Right kidney (tissue), 9 donors: ENCODE measurements at places on chromosomes 1 and 21.

GRCh38 chr1:227947676-227948492, at the start of gene WNT9A:
WNT9A (minus strand) TSS chr1:227947932; CDS start chr1:227947887, 45 bp downstream.
- no peak for DNase-seq

- DNase-seq, result no peak
Observed at GRCh38 chr1:194776657-194777056, 1590.2 kb upstream of the B3GALT2 start.

DNA sequence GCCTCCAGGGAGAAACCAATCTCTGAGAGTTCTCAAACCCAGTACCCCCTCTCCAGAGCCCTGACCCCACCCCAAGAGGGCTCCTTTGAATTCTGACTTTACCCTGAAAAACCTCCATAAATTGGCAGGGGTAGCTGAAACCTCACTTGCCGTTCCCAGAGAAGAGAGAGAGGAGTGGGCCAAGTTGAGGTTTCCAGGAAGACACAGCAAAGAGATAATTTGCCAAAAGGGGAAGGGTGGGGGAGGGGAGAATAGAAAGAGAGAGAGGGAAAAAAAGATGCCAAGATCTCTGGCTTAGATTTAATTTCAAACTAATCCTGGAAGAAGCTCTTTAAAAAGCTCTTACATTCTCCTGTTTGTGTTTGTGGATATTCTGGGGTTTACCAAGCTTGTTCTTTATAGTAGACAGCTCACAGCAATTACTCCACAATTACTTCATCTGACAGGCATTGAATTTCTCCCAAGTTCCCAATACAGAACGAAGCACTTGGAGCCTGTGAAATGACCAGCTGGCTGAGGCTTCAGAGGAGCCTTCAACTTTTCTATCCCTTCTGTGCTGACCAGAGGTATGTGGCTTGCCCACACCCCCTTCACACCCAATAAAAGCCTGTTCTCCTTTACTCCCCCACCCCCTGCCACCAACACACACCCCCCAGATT, 1.1 kb upstream of the GRHL3 start:
- DNase-seq, result no peak

DNA sequence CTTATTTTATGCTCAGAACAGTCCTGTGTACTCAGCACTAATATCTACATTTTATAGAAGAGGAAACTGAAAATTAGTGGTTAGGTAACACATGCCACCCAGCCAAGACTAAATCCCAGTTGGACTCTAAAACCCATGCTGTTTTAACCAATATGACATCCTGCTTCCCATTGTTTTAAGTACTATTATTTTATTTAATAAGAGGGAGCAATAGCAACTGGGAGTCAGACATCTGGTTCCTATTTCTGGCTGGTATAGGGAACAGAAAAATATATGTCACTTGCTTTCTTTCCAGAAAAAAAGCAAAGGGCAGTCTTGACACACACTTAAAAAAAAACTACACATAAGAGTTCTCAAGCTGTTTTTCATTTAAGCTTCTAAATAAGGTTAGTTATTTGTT, 11.9 kb downstream of the KLHL12 start:
- no peak for DNase-seq

DNA sequence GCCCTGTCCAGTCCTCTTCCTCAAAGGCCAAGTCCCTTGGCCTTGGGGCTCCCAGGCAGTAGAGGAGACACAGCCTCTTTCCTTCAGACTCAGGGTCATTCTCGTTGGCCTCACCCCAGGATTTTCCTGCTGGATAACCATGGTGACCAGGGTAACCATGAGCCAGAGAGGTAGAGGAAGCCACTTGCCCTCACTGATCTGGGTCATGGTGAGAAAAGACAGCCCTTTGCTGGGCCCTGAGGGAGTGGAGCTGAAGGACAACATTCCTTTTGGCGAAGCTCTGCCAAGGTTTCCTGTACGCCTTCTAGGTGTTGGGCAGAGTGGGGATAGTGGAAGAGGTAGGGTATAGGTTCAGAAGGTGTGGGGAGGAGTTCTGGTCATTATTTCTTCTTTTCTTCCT, 53.1 kb upstream of the WNT4 start:
- DNase-seq, result no peak

DNA sequence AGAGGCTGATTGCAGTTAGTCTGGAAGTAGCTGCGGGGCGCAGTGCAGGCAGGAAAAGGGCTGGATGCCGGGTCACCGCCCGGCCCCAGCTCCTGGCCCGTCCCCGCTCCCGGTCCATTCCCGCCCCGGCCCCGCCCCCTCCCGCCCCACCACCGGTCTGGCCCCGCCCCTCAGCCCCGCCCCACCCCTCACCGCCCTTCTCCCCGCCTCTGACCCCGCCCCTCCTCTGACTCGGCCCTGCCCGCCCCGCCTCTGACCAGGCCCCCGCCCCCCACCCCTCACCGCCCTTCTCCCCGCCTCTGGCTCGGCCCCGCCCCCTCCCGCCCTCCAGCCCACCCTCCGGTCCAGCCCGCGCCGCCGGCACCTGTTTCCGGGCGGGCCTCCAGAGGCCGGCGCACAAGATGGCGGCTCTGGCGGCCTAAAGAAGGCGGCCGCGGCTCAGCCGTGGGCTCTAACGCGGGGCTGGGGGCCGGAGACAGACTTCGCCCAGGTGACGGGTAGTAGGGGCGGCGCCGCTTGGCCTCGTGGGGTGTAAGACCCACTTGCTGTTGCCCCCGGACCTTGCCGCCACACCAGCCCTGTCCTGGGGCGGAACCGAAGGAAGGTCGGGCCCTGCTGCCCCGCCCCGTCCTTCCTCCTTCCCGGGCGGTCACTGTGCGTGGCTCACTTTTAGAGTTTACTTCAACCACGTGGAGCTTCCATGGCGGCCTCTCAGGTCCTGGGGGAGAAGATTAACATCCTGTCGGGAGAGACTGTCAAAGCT, at the start of gene UBIAD1:
Gene UBIAD1, plus strand, starts transcription at position 367 of the 763 bp plus-strand sequence. Its CDS starts 334 bp downstream, at position 701.
- DNase-seq, result peak; percentile 97

DNA sequence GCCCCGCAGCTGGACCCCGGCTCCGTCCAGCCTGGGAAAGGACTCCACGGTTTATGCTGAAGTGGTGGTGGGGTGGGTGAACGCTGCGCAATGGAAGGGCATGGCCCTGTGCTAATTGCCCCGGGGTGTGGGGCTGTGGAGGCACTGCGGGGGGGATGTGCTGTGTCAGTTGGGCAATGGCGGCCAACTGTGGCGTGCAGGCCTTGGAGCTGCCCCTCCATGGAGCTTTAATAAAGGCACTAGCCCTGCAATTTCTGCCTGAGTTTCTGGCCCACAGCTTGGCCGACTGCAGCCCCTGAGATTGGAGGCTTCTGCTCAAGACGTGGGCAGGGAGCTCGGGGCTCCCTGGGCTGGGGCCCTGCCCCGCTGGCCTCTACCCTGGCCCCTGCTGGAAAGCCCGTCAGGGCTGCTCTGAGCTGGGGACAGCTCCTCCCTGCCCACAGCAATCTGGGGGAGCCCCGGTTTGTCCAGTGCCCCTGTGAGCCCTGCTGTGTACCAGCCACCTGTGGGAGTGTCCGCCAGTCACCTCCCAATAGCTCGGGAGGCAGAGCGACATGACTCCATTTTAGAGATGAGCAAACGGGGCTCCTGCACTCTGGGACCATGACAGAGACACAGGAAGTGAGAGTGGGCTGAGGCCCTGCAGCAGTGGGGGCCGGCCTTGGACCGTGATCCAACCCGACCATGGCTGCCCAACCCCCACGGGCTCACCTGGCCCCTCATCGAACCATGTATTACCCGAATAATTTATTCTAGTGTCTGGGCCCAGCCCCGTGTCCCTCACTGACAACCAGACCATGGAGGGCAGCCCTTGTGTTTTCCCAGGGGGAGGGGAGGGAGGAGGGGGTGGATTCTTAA, 8.7 kb upstream of the TNFRSF14 start:
- peak; percentile 61 for DNase-seq

DNA sequence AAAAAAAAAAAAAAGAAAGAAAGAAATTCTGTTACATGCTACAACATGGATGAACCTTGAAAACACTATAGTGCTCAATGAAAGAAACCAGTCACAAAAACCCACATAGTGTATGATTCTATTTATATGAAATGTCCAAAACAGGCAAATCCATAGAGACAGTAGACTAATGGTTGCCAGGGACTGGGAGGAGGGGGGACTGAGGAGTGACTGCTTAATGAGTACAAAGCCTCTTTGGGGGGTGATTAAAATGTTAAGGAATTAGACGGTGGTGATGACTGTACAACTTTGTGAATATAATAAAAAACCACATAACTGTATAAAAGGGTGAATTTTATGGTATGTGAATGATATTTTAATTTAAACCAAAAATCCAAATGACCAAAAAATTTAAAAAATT, 116.0 kb upstream of the GUCA2B start:
- DNase-seq, result no peak

DNA sequence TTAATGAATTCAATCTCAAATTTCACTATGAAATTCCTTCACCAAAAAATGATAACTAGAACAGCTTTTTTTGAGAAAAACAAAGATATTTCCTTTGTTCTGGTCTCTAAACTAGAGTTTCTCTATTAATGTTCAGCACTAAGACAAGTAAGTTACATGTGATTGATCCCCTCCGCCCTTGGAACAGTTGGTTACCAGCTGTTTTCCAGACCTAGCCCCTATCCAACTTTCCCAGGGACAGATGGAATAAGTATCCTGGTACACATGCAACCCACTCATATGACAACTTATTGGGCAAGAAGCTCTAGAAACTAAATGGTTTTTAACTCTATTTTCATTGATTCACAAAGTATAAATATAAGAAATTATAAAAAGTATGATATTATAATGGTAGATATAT, 140.4 kb downstream of the COP1 start:
- DNase-seq, result no peak

DNA sequence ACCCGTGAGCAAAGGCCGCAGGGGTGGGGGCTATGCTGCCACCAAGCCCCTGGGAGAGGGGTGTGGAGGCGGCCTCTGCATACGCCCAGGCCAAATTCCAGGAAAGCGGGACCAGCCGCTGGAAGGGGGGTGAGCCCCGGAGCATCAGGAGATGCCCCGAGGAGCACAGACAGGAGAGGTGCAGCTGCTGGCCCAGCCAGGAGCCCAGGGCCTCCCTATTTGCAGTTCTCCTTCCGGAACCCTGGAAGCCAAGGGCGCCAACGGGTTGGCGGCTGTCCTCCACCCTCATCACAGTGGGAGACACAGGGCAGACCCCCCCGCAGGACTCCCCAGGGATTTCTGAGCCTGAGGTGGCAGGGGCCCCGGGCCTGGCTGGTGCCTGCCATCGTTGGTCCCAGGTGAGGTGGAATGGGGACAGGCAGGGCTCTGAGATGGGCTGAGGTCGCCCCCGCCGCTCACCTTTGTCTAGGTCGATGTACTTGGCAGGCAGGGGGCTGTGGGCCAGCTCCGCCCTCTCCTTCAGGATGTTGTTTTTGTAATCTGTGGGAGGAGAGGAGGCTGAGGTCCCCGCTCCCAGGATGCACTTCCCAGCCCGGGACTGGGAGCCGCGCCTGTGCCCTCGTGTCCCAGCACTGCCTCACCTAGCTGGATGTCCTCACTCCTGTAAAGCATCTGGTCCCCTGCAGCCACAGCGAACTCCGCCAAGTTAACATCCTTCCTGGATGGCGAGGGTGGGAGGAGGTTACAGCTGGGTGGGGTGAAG, 4.4 kb upstream of the DVL1 start:
- peak; percentile 58 for DNase-seq

DNA sequence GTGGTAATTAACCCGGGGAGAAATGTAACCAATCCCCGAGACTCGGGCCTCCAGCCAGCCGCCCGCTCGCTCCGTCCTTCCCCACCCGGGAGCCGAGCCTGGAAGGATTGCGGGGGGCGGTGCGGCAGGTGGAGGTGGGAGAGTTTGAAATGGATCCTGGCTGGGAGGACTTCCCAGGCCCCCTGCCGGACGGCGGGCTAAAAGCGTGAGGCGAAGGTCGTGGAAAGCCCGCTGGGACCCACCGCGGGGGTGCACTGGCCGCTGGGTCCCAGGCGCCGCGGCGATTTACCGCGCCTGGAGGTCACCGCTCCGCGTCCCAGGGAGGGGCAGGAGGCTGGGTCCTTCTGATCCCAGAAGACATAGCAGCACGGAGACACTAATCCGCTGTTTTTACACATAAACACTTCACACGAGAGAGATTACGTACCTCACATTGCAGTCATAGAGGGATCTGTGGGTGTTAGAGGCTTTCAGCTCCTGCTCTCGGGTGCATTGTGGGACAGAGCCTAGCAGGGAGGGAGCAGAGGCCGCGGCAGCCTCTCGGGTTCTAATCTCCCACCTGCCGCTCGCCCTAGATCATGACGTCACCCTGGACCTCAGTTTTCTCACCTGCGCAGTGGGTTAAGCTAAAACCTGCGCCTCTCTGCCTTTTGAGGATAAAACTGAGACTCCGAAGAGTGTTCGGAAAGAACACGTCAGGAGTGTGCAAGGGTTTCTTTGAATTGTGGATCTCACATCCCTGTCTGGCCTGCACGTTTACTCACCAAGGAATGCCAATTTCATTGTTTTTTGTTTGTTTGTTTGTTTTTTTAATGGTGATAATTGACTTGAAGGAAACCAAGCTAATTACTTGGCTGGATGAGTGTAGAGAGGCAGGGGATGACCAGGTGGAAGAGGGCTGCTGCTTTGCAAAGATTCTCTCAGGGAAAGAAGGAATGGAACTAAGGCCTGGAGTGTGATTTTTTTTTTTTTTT, 17.1 kb upstream of the TMEM9 start:
- DNase-seq, result peak; percentile 94

DNA sequence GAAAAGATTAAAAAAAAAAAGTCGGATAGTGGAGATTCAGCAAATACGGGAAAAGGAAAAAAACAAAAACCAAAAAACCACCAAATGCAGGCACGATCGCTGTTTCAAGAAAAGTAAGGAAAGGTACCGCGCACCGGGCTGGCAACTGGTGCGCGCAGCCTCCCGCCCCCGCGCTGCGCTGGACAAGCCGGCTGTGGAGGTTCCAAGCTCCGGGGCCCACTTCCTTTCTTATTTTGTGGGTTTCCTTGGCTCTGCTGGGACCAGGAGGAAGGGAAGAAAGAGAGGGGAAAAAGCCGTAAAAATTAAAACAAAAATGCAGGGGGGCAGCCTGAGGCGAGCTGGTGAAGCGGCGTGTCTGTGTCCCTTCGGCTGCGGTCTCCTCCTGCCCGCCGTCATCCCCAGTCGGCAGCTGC, 233 bp downstream of the ADAMTS5 start:
- no peak for DNase-seq

- DNase-seq, result no peak
Observed at GRCh38 chr1:178627037-178627436, 98.0 kb upstream of the RALGPS2 start.

DNA sequence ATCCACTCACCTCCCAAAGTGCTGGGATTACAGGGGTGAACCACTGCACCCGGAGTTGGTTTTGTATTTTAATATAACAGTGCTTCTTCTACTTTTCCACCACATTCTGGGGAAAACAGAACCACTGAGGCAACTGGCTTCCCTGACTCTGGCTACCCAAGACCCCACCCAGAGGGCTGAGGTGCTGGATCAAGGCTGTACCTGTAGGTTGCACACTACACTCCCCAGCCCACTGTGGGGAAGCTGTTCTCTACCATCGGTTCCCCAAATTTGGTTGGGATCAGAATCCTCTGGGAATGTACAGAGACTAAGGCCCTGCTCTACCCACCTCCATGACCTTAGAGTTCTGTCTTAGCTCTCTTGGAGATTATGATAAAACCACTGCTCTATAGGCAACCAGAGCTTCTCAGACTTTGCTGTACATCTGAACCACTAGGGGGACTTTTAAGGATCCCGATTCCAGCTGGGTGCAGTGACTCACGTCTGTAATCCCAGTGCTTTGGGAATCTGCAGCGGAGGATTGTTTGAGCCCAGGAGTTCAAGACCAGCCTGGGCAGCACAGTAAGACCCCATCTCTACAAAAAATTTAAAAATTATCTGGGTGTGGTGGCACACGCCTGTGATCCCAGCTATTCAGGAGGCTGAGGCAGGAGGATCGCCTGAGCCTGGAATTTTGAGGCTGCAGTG, 51.6 kb downstream of the GNG4 start:
- no peak for DNase-seq
